ENCODE measurements at places on chromosomes 12 and 14.
A peak's percentile ranks its signal among the peaks of the same experiment; 100 is the strongest.

- no peak for DNase-seq
Measured at GRCh38 chr12:113642672-113643071, 171.0 kb upstream of the LHX5 start.

DNA sequence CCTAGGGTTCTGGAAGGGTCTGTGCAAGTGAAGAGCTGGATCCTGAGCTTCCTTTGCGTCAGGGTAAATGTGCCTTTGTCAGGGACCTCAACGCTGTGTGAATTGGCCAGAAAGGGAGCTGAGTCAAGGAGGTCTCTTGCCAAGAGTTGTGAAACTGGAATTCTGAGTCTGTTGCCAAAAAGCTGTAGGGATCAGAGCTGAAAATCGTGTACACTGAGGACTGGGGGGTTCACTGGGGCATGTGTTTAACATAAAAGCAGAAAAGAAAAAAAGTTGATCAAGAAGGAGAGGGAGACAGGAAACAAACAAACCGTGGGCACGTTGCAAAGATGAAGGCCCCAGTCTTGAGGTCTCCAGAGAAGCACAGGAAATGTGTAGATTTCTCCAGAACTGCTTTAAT is 1081.5 kb downstream of the VRK1 start:
- no peak for DNase-seq

DNA sequence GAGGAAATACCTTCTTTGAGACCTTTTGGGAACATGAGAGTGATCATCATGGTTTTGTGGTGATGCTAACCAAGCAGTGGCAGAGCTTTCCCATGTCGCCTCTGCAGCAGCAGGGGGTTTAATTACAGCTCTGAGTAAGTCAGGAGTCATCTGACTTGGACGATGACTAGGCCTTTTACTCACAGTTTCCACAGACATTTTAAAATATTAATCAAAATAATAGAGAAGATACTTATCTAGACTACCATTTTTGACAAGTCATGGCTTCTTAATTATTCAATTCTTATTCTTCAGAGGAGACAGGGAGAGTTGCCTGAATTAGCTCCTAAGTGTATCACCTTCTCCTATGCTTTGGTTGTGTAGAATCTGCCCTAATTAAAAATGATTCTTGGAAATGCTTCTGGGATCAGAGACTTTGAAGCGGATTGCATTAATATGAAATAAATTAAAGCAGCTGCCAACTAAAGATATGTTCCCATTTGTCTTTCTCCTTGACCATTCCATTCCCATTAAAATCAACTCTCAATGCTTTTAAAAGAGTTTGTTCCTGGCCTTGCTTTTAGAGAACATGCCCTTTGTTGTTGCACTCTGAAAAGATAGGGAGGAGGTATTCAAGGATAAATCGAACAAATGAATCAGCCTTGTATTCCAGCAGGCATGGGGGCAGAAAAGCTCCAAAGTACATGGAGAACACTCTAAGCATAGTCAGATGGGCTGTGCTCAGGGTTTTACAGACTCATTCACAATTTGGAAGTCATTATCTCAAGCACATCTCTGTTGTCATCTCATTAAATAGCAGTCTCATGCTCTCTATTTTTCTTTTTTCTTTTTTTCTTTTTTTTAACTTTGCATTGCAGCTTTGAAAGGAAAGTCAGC is 7.7 kb upstream of the IFNG-AS1 start:
- DNase-seq: peak; percentile 63

- peak; percentile 97 for DNase-seq
Measured at GRCh38 chr12:93813972-93814821, 137.0 kb downstream of the CRADD start.

DNA sequence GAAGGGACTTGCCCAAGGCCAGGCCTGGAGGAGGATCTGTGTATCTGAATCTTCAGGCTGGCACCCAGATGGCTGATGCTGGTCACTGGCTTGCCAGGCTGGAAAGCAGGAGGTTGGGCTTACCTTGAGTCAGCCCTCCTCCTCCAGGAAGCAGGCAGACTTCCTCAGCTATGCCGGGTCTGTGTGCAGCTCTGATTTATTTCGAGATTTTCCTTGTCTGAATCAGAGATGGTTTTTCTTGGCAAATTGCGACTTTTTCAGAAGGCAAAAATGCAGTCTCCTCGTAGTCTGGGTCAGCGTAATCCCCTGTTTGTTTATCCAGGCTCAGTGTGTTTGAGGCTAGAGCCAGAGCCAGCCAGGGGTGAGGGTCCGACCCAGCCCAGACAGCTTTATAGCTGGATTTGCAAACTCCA is 48.9 kb downstream of the SMOC1 start:
- DNase-seq: peak; percentile 7

DNA sequence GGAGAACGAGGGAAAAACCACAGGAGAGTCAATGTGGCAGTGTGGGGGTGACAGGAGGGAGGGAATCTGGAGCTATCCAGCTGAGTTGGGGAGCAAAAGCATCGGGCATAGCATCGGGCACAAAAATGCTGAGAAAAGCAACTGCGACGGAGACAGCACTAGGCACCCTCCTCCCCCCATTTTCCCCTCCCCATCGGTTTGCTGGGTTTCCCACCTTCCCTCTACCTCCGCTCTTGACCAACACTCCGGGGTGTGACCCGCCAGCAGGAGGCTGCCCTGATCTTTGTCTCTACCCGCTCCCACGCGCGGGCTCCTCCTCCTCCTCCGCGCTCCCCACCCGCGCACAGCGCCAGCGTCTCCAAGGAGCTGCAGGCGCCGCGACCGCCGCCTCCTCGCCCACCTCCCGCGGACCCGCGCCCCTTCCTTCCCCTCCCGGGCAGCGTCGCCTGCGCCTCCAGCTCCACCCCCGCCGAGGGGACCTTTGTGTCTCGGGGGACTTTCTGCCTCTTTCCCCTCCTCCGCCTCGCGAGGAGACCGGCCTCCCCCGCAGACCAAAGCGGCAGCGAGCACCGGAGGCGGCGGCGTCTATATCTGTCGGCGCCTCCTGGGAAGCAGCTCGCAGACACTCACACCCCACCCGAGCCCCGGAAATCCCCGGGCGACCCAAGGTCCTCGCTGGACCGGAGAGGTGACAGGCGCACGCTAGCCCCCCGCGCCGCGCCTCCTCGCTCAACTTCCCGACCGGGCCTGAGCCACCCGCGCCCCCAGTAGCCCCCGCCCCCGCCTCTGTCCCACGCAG is 920 bp downstream of the CDK17 start:
- peak; percentile 79 for DNase-seq

GRCh38 chr12:97561619-97562290 is 99.2 kb downstream of the RMST start:
- no peak for DNase-seq

GRCh38 chr12:88985631-88986030 is 366.7 kb downstream of the DUSP6 start:
- no peak for DNase-seq

DNA sequence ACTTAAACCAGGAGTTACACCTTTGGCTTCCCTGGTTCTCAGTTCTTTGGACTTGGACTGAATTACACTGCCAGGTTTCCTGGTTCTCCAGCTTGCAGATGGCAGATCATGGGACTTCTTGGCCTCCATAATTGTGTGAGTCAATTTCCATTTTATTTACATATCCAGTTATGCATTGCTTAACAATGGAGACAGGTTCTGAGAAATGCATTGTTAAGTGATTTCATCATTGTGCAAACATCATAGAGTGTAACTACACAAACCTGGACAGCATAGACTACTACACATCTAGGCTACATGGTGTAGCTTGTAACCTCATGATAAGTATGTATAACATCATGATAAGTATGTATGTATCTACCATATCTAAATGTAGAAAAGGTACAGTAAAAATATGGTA is 276.1 kb upstream of the BTG1 start:
- DNase-seq: peak; percentile 36

- no peak for DNase-seq
Measured at GRCh38 chr12:41802803-41803202, 341.9 kb downstream of the GXYLT1 start.

GRCh38 chr12:34402228-34402898 is 380.1 kb downstream of the ALG10 start:
- no peak for DNase-seq

DNA sequence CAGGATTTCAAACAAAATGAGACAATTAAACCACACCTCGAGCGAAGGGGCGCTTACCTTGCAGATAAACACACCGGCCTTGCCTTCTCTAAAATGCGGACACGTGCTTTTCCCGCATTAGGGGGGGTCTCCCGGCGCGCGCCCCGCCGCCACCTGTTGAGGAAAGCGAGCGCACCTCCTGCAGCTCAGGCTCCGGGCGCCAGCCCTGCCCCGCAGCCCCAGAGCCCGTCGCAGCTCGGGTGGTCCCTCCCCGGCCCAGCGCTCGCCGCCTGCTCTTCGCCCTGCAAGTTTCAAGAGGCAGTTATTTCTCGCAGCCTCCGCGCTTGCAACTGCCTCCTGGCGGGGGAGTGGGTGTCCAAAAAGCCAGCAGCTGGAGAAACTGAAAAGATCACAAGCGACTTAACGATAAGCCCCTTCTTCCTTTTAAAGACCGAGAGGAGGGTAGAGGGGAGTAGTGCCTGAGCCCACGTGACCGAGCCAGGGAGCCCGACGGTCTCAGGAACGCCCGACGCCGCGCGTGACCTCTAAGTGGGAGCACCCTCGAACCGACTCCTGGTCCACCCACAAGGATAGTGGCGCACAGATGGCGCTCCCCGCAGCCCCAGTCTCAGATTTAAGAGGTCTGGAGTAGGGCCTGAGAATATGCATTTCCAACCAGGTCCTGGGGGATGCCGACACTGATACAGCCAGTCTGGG is at the start of gene ESR2:
Gene ESR2 (minus strand): TSS at position 396 of the 696 bp plus-strand sequence. CDS start 11,386 bp downstream, outside the sequence.
- peak; percentile 57 for DNase-seq

- DNase-seq: no peak
Measured at GRCh38 chr12:58034311-58034710, 92.9 kb downstream of the ATP23 start.

GRCh38 chr12:122499991-122500684 is 594 bp downstream of the ZCCHC8 start:
- peak; percentile 92 for DNase-seq

DNA sequence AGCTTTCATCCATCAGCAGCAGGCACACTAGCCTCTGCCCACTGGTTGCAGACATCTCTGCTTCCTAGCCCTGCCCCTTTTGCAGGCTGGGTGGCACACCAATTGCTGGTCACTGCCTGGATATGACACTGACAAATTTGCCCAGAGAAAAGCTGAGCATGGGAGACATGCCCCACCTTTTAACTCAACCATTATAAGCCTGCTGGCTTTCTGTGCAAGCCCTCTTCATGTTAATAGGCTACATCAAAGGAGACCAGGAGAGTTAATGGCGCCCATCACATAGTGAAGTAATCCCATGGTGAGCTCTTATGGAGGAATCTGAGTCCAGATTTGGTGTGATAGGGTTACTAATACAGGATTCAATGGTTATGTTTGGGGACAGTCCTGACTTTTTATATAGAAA is 139.2 kb downstream of the KICS2 start:
- no peak for DNase-seq

DNA sequence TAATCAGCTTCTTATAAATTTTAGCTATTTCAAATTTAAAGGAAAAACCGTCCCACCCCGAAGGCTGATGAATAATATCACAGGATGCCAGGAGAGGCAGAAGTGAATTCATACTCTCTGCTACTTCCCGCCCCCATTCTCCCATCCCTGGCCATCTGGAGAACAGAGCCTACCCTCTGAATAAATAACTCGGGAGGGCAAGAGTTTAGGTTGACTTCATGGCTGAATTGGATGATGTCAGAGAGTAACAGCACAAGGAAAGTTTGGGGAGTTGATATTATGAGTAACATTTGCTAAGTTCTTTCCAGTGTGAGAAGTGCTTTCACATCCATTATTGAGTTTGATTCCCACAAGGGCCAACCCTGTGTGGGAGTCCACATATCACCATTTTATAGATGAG is 241.6 kb downstream of the EGLN3 start:
- no peak for DNase-seq

GRCh38 chr12:63045020-63045860 is 105.8 kb downstream of the AVPR1A start:
- DNase-seq: peak; percentile 1

DNA sequence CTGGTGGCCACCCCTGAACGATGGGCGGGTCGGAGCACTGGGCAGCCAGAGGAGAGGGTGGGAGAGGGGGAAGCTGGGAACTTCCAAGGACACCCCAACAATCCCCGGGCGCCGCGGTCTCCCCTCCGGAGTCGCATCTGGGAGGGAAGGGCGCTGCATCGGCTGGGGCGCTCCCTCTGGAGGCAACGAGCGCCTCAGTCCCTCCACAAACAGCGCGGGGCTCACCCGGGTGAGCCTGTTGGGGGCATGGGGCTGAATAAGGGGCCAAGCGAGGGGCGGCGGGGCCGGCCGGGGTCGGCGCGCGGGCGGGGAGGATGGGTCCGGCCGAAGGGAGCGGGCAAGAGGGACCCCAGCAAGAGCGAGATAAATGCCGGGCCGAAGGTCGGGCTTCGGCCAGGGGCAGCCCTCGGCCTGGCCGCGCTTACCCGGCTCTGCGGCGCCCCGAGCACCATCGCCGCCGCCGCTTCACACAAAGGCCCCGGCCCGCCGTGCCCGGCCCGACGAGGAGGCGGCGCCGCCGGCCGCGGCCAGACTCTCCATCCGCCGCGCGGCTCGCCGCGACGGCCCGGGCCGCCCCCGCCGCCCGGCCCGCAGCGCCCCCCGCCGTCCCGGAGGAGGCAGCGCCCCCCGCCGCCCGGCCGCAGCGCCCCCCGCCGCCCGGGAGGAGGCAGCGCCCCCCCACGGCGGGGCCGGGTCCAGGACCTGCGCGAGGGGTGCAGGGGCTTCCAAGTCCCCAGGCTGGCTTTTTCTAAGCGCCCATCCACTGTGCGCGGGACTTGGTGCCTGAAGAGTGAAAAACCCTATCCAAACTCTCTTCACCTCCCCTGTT is at the start of gene ZBTB39:
Gene ZBTB39 (minus strand): TSS at position 567 of the 829 bp plus-strand sequence. CDS start 1,629 bp downstream, outside the sequence.
- peak; percentile 53 for DNase-seq

DNA sequence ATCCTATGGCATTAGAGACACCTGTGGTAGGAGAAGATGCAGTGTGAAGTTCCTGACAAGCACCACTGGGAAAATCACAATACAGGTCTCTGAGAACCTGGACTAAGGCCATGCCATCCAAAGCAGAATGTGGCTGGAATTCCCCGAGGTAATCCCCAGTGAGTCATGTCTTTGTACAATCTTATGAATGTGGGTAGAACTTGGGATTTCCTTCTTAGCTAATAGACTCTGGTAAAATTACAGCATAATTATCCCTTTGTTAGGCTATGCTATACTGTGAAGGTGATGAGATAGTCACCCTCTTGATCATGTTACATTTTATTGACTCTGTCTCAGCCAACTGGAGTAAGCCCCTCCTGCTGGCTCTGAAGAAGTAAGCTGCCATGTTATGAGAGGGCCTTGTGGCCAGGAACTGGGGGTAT is 224.3 kb upstream of the DCN start:
- no peak for DNase-seq

DNA sequence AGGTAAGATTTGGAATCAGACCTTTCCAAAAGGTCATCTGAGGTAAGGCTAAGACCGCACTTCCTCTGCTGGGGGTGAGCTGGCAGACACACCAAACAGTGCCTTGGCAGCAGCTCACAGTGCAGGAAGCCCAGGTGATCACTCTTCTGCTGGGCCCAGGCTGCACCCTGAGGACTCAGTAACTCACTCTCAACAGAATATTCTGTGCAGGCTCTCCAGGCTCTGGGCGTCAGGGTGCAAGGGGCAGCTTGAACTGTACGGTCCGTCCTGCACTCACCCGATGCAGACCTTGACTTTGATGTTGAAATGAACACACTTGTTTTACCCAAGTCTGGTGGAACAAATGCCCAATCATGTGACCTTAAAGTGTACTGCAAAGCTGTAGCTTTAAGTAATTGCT is 6.0 kb downstream of the ALKBH2 start:
- no peak for DNase-seq

Data from fibroblast of villous mesenchyme (primary cell).